ENCODE measurements at places on chromosomes 6 and 20.

- no peak for DNase-seq
These were observed 40.0 kb downstream of the DSTN start for GRCh38 chr20:17609811-17610377.

GRCh38 chr6:151154418-151154817 is 85.3 kb upstream of the AKAP12 start:
- no peak for DNase-seq

DNA sequence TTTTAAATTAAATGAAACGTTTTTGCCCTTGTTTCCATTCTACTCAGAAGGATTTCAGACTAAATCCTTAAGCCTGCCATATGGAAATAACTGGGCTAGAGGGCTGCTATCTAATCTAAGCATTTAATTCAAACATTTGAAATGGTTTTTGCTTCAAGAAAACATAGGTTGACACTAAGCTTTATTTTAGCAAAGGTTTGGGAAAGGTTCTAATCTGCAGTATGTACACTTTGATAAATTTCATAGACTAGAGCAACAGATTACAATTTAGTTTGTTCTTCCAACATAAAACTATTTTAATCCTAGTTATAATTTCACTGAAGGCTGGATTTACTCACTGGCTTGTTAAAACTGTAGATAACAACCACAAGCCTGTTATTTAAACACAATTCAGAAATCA is 72.1 kb downstream of the TMEM200A start:
- no peak for DNase-seq

- DNase-seq, result peak; percentile 55
These were observed 140.8 kb upstream of the ARMC2 start for GRCh38 chr6:108707328-108707976.

DNA sequence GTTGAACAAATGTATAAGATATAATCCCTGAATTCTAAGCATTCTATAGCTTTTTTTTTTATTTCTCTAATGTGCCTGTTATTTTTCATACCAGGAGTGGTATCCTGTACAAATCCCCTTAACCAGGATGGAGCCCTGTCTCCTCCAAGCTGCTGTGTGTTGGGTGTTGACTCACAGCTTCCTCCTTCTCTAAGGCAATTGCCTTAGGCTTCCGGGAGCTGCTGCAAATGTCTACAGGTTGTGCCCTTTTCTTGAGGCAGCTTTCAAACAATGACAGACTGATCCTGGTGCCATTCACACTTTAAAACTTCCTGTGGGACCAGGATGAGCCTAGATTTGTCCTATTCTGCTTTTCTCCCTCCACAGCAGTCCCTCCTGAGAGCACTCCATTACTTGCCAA is 173.2 kb downstream of the BTBD3 start:
- DNase-seq, result no peak

DNA sequence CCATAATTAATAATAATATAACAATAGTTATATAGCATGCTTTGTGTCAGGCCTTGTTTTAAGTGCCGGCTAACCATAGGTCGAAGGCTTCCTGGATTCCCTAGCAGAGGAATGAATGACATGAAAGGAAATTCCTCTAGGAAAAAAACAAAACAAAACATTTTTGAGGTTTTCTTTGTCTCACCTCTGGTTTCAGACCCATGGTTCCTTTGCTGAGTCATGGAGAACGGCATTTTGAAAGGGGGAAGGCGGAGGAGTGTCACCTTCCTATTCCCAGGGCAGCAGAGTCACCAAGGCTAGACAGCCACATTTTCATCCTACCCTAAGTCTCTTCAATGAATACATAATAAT is 25.3 kb upstream of the CCND3 start:
- peak; percentile 60 for DNase-seq

GRCh38 chr20:13878566-13878965 is 93.7 kb downstream of the NDUFAF5 start:
- no peak for DNase-seq

GRCh38 chr6:15511248-15512125 is 151.3 kb downstream of the DTNBP1 start:
- no peak for DNase-seq

DNA sequence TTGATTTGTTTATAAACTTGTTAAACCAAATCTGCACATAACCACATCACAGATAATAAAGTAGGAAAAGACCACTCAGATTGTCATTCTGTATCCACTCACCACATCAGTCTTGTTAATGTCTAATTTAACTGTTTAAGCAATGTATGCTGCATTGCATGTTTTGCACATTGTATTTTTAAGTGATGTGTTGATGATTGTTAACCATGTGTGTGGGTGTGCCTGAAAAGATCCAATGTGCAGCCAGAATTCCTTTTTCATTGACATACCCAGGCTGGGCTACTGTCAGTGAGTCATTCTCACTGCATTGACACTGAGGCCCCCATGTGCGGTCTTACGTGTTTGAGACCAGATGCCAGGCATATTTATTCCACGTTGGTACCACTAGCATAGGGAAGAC is 167.3 kb downstream of the TRMT11 start:
- no peak for DNase-seq

DNA sequence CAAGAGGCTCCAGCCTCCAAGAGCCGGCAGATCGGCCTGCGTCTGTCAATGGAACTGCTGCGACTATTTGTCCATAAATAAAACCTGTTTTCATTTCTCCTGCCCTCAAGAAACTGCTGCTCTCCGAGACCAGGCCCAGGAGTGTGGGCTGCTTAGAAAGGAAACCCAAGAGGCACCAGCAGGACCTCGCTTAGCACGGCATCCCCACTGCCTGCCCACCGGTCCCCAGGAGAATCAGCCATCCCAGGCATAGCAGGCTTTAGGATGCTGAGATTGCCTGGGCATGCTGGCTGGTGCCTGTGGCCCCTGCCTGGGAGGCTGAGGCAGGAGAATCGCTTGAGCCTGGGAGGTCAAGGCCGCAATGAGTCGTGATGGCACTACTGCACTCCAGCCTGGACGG is 17.6 kb downstream of the NTSR1 start:
- no peak for DNase-seq

DNA sequence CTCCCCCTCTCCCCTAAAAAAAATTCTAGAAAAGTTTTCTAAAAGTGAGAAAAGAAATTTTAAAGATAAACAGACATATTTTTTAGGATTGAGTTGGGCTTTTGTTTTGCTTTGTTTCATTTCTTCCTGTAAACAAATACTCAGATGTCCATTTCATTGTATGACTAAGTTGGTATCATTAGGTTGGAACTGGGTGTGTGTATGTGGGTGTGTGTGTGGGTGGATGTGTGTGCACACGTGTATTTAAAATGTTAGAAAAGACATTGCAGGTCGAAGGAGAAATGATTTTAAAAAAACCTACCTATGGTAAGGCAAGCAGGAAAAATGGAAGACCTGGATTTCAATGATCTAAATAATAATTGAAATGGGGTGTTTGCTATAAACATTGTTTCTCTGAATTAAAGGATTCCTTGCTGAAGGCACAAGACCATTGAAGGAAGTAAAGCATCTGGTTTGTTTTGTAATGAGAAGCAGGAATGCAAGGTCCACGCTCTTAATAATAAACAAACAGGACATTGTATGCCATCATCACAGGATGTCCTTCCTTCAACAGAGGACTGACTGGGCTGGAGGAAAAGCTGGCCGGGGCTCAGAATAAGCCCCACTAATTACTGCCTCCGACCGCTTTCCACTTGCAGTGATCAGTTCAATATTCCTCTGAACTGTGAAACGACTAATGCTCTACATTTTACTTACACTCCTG is 996 bp upstream of the PRDM1 start:
- no peak for DNase-seq

- DNase-seq, result peak; percentile 85
These were observed at the start of gene SNX14 for GRCh38 chr6:85593438-85594196. TSS of gene SNX14 (minus strand) at chr6:85593858. CDS start at chr6:85593718, 140 bp downstream.

- DNase-seq, result no peak
These were observed 226.4 kb upstream of the EYS start for GRCh38 chr6:65933390-65933789.

DNA sequence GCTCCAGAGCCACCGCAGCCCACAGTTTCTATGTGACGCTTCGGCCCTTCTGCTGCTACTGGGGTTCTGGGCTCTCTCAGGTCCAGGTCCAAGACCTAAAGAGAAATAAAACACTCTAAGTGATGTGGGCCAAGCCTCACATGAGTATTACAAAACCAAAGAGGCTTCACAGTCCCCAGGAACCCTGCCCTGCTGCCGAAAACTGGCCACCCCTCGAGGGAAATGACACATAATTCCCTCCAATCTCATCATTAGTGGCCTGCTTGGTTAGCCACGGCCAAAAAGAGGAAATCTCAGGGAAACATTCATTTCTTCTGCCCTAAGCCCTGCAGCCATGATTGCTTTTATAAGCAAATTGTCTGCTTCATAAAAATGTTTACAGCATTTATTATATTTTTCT is 32.5 kb downstream of the DLL1 start:
- DNase-seq, result no peak

DNA sequence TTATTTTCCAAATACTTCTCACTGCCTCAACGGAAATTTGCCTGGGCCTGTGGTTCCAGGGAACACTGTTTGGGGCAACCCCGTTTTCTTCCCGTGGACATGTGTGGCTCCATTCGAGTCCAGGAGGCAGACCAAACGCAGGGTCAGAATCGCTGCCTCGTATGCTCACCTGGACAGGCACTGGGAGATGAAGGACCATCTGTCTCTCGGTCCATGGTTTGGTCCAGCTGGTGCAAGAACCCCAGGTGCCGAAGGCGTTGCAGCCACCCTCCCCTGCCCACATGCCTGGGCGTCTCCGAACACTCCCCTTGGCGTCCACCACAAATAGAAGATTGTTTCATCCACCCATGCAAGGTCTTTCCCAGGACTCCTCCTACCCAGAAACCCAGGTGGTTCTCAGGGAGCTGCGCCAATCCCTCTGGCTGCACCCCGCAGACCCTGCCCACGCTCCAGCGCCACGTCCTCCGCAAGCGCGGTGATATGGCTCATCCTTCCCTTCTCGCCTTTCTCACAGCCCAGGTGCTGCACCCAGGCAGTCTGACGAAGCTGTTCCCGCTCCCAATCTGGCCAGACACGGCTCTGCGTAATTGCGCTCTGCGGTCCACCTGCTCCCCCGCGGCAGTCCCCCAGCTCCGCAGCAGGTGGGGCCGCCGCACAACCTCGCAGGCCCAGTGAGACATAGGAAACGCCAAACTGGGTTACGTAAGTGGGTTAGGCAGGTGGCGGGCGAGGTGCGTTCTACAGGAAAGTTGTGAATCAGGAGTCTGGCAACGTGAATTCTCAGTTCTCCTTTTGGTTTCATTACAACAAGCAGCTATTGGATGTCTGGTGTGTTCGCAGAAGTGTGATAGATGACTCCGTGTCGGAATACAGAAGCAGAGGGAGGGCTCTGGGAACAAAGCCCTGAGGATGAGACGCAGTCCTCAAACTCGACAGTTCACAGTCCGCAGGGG is 146.2 kb upstream of the ECI2 start:
- DNase-seq, result peak; percentile 82

GRCh38 chr6:157276134-157276532 is 47.2 kb downstream of the TMEM242 start:
- DNase-seq, result no peak

- DNase-seq, result no peak
These were observed 189.8 kb upstream of the FOXQ1 start for GRCh38 chr6:1122083-1122482.

DNA sequence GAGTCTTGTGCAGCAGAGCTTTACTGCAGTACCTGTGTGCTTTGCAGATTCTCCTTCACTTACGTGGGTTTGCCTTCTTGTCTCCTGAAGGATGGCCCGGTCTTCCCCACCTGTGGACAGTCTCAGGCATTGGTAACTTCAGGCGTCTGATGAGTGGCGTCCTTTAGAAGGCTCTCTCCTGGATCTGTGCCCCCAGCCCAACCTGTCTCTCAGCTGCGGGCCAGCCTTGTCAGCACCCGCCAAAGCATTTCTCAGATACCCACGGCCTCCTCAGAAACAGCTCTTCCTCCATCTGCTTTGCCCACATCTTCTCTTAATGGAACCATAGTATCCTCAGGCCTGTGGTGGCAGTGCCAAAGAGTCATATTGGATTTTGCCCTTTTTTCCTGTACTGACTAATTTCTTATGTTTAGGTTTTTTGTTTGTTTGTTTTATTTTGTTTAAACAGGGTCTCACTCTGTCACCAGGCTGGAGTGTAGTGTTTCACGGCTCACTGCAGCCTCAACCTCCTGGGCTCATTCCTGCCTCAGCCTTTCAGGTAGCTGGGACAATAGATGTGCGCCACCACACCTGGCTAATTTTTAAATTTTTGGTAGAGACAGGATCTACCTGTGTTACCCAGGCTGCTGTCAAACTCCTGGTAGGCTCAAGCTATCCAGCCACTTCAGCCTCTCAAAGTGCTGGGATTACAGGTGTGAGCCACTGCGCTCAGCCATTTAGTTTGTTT is 96.6 kb downstream of the ARID1B start:
- no peak for DNase-seq

DNA sequence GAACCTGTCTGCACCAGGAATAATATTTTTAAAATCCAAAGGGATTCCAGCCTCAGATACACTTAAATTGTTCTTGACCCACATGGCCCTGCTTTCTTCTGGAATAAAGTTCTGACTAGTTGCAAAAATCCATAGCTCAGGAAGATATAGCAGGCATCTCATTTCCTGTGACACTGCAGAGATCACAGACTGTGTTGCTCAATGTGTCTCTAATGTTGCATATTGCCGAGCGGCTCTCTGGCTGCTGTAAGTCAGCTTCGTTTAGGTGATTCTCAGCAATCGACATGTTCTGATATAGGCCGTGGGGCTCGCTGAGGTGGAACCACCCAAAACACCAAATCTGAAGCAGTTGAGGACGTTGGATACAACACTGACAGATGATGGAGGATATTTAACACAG is 498.3 kb upstream of the AGPAT4 start:
- DNase-seq, result no peak

GRCh38 chr6:4039348-4039747 is 39.6 kb downstream of the FAM217A start:
- no peak for DNase-seq

- no peak for DNase-seq
These were observed 137.5 kb downstream of the FOXA2 start for GRCh38 chr20:22446613-22447446.

DNA sequence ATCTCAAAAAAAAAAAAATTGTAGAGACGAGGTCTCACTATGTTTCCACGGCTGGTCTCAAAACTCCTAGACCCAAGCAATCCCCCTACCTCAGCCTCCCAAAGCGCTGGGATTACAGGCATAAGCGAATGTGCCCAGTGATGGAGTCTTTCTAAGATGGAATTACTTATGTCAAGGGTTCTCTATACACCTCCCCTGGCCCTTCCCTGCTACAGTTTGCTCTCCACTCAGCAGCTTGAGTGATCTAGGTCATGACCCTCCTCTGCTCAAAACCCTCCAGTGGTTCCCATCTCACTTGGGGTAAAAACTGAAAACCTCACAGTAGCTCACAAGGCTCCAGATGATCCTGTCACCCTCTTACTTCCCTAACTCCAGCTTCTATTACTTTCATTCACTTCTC is 1.8 kb upstream of the DNPH1 start:
- DNase-seq, result no peak

Measured in H7 (cell line).